Activated CD4-positive, CD25-positive, alpha-beta regulatory T cell treated with anti-CD3 and anti-CD28 coated beads, Interleukin-2, amount 50 U/mL, for 72 hours (primary cell): ENCODE measurements at places on chromosomes 7 and 10.

- DNase-seq, result no peak
Measured at GRCh38 chr10:34627331-34627730, 187.8 kb downstream of the PARD3 start.

DNA sequence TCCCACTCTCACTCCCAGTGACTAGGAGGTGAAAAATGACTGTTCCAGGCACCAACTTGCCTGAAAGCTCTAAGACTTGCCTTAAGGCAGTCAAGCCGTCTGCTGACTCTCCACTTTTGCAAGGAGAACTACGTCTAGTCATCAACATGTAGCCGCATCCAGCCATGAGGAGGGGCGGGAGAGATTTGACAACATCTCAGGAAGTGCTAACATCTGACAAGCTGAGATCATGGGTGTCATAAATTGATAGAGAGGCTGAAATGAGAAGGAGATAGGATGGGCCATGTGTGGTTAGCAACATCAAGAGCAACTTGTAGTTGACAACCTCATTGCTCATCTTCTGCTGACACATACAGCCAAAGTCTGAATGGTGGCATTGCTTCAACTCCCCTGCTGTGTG lies 9.0 kb upstream of the TBXAS1 start:
- DNase-seq, result no peak

DNA sequence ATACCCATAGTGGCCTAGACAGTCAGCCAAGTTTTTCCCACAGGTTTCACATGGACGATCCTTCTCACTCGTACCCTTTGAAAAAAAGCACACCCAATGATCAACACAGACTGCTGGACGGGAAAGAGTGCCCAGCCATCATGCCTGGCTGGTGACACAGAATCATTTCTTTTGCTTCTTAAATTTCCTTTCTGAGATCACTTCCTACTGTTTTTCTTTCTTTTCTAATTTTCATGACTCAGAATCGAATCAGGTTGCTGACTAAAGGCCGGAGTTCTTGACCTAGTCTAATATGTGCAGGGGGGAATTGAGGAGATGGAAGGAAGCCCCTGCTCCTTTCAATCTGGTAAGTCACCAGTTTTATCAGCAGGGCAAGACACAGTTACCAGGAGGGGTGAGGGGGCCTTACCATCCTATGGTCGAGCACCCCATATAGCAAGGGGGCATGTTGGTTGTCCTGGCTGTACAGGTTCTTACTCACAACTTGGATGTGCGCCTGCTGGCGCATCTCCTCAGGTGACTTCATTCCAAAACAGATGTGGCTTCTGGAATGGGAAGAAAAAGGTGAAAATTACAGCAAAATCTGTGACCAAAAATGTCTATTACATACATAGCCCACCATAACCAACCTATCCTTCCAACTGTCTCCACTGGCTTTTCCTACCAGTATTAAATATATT lies 3.5 kb downstream of the POLR3A start:
- DNase-seq, result no peak

DNA sequence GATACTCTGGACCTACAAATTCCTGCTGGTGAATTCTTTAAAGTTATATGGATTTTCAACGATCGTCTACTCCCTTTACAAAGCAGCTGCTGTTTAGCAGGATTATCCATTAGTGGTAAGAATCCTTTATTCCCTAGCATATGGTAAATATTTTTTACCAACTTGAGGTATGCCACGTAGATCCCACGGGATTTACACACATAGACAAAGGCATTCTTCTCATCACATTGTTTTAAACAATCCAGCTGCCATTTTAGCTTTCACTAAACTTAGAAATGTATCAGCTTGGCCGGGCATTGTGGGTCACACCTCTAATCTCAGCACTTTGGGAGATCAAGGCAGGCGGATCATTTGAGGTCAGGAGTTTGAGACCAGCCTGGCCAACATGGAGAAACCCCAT lies 148.0 kb upstream of the SH2B2 start:
- DNase-seq, result no peak

DNA sequence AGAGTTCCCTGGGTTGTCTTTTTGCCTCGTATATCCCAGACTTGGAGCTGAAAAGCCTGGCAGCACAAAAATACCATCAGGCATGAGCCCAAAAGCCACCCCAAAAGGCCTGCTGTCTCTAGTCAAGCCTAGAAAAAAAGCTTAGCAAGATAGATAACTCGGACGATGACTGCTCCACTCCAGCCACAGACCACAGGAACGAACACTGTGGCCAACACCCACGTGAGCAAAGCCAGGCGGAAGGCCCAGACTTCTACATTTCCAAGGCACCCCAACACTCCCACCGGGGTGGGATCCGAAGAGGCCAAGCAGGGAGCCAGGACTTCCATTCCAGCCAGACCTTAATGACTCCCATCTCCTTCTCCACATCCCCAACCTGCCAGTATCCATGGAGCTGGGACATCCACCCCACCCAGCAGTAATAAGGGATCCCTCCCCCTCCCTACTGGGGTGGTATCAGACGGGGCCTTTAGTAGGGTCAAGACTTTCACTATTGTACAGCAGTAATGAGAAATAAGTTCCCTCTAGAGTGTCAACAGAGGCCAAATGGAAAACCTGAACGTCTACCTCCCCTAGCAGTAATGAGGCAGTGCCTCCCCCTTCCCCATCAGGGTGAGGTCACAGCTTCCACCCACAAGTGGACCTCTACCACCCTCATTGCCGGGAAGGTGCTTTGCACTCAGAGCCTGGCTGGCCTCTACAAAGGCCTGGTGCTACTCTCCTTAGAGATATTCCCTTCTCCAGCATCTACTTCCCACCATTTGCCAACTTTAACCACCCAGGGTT lies 23.0 kb downstream of the PRLHR start:
- no peak for DNase-seq

GRCh38 chr7:158445421-158446175 lies 142.0 kb downstream of the PTPRN2 start:
- no peak for DNase-seq

- no peak for DNase-seq
Measured at GRCh38 chr10:131635564-131636015, 265.2 kb upstream of the PPP2R2D start.

DNA sequence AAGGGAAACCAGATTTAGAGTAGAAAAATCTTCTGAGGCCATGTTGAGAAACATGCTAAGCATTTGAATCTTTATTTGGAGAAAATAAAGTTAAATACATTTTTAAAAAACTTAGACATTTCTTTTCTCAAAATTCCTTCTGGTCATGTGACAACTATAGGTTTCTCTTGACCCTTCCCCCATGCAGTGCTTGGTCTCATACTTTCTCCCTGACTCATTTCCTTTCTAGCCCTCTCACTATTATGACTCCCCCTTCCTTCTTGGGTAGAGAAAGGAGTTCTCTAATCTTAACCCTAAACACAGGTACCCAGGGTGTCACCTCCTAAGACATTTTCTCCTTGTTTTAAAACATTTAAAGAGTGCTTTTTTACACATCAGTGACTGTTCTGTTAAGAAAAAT lies 179.5 kb upstream of the TMEM106B start:
- no peak for DNase-seq

DNA sequence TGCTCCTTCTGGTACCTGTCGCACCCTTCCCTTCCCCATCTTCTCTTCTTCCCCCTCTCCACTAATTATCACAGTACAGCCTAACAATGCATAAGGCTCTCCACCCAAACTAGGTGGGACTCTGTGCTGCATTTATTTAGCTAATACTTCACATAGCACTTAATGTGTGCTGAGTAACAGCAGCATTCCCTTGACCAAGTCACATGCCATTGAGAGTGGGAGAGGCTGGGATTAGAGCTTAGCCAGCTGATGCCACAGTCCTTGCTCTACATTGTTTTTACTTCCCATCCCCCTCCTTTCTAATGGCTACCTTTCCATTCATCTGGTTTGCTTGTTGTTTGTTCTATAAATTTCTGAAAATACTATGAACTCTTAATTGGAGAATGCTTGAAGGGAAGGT lies 426.9 kb downstream of the LRMDA start:
- no peak for DNase-seq
